ENCODE measurements at places on chromosomes 6 and 20. TPM values are rescaled to one million over a fixed set of nuclear protein-coding genes. Genes with fewer than 3 reads are reported as not detected.

- DNase-seq = no peak
Observed at GRCh38 chr6:10460096-10460495, 45.2 kb upstream of the TFAP2A start.

- no peak for DNase-seq
Observed at GRCh38 chr6:20574355-20574754, 40.1 kb downstream of the CDKAL1 start.

GRCh38 chr20:39823224-39823623 lies 861.1 kb downstream of the DHX35 start:
- no peak for DNase-seq

DNA sequence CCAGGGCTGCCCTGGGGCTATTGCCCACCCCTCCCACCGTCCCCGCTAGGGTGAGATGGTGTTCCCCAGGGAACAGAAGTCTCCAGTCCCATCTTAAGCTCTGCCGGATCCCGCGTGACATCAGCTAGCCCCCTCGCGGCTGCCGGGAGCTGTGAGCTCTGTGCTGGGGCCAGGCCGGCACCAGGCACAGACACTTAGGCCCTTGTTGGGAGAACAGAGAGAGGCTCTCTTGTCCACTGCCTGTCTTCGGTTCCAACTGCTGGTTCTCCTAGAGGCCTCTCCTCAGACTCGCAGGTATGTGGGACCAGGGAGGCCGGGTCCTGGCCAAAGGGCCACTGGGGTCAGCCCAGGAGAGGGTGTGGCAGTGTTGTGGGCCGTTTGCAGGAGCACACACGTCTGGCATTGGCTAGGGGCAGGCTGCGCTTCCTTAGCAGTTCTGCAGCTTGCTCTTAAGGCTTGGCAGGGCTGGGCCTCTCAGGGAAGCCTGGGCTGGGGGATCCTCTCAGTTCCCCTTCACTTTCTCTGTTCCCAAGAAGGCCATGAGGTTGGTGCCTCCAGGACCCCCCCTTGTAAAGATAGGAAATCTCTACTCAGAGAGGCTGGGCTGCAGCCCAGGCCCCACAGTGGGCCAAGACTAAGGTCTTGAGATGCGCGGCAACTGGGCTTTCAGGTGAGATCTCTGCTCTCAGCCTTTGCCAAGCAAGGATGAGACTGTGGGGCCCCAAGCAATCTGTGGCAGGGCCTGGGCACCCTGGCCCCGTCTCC lies 6.3 kb downstream of the SGK2 start:
- no peak for DNase-seq

DNA sequence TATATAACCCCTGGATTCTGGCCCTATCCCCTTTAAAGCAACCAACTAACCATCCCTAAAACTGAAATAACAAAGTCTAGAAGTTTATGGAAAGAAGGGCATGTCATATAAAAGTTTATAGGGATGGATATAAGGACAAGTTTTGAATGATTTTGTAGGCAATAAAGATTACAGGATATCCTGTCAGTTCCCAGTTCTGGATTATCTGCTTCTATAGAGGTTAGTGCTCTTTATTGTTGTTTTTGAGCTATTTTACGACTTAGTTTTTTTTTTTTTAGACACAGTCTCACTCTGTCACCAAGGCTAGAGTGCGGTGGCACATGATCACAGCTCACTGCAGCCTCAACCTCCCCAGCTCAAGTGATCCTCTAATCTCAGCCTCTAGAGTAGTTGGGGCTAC lies 48.3 kb downstream of the ZFP64 start:
- no peak for DNase-seq

DNA sequence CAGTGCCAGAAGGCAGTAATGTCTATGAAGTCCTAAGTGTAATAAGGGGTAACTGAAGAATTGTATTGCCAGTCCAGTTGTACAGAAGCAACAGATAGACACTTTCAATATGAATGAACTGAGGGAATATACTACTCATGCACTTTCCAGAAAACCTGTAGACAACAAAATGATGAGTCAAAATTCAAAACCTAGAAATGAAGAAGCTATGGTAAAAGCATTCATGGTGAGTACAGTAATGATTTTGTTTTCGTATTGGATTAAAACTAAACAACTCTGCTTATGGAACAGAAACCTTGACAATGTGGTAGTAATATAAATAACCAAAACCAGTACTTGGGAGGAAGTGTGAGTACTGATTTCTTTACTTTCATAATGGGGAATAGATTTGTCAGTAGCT lies 35.0 kb downstream of the ARMC2 start:
- no peak for DNase-seq

GRCh38 chr6:7554533-7555275 lies 13.2 kb downstream of the DSP start:
- DNase-seq = no peak

GRCh38 chr6:16505711-16506357 lies 255.4 kb downstream of the ATXN1 start:
- DNase-seq = no peak

DNA sequence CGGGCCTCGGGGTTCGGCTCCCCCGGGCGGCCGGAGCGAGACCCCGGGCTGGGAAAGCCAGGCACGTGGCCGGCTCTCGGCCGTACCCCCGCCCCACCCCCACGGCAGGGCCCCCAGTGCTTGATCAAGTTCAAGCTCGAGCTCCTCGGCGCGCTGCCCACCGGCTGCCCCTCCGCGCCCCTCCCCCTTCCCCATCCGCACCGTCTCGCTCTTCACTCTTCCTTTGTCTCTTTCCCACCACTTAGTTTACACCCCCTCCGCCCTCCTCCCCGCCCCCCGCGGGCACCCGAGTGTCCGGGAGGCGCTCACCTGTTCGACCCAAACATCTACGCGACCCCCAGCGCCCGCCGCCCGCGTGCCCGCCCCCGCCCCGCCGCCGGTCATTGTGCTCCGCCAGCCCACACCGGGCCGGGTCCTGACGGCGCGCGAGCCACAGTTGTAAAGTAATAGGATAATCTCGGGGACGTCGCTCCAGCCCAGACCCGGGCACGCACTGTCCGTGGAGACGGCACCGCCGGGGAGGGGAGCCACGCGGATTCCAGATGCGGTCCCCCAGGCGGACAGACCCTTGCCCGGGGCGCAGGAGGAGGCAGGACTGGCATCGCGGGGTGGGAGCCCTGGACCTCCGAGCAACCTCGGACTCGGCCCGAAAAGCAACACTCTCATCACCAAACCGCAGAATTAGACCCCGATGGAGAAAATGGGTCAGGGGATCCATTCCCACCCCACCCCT lies 100.7 kb downstream of the NOL4L start:
- peak; percentile 56 for DNase-seq

GRCh38 chr20:10644458-10645204 lies 29.2 kb downstream of the JAG1 start:
- DNase-seq = no peak

DNA sequence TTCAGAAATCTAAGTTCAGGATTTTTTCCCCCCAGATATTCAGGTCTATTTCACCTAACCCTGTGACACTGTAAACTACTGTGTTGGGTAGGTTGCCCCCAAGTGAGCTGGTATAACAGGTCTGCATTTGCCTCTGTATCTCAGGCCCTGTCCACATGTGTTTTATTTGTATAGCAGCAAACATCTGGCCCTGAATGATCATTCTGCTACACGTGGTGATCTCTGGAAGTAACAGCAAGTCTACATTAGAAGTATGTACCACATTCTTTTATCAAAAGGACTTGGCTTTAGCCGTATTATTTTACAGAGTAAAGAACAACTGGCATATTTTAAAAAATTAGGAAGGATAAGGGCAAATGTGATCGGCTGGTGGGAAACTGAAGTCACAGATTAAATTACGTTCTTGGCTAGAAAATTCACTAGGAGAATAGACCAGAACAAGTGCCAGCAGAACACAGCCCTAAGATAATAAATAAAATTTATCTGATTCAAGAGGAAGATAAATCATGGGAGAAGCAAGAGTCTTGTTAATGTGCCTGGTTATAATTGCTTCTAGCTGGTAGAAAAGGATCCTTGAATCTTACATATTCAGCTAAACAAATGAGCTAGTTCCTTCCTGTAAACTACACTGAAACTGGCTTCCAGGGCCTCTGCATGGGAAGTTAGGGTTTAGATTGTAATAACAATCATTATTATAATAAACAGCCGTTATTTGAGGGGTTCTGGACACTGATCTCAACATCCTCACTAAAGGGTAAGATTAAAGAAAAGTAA lies 192.1 kb downstream of the SAMD5 start:
- no peak for DNase-seq

DNA sequence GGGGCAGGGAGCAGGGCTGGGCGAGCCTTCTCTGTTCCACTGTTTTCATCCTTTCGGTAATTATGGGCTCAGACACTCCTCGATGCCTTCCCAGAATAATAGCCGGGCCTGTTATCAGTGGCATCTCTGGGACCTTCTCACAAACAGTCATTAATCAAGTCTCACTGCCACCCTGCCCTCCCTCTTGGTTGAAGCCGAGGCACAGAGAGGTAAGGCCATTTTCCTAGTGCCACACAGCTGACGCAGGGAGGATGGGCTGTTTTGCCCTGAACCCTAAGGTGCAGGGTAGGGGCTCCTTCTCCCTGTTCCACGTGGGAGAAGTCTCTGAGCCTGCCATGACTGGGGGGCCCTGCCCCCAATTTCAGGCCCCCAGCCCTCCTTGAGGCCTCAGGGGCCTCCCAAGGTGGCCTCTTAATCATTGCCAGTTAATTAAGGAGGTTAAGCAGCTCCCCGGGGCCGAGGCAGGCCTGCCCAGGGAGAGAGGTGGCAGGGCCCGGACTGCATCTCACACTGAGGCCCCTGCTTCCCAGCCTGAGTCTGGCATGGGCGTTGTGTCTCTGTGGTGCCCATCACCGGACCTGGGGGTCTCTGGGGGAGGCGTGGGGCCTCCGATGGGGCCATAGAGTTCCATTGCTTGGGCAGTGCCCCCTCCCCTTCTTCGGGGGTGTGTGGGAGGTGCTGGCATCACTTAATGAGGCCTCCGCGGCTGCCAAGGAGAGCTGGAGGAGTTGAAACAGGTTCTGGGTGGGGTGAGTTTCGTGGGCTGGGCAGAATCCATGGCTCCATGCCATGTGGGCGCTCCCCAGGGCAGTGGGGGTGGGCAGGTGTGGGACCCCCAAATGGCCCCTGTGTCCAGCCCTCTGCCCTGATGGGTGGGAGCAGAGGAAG lies 42.9 kb downstream of the CEBPB start:
- DNase-seq = no peak

DNA sequence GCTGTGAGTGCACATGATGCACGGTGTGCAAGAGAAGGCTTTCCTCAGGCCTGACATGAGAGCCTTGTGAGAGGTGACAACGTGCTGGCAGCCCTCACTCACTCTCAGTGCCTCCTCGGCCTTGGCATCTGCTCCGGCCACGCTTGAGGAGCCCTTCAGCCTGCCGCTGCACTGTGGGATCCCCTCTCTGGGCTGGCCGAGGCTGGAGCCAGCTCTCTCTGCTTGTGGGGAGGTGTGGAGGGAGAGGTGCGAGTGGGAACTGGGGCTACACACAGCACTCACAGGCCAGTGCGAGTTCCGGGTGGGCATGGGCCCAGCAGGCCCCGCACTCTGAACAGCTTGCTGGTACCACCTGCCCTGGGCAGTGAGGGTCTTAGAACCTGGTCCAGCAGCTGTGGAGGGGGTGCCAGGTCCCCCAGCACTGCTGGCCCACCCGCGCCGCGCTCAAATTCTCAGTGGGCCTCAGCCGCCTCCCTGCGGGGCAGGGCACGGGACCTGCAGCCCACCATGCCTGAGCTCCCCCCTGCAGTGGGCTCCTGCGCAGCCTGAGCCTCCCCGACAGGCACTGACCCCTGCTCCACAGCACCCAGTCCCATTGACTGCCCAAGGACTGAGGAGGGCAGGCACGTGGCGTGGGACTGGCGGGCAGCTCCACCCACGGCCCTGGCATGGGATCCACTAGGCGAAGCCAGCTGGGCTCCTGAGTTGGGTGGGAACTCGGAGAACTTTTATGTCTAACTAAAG lies 74.9 kb upstream of the BMP5 start:
- no peak for DNase-seq

The GABRR1 gene
- not detected for total RNA-seq

The HTR1E gene
- not detected for total RNA-seq

The FAM120B gene
- total RNA-seq = 13.9 TPM

The SLC22A1 gene
- 4.5 TPM for total RNA-seq

The LY6G6D gene
- total RNA-seq = not detected

The BHLHE23 gene
- total RNA-seq = not detected

The FKBP1C gene
- 0.35 TPM for total RNA-seq

Measured in Calu3 (cell line).